ENCODE measurements at places on chromosomes 13 and 19.
A peak's percentile ranks its signal among the peaks of the same experiment; 100 is the strongest.

DNA sequence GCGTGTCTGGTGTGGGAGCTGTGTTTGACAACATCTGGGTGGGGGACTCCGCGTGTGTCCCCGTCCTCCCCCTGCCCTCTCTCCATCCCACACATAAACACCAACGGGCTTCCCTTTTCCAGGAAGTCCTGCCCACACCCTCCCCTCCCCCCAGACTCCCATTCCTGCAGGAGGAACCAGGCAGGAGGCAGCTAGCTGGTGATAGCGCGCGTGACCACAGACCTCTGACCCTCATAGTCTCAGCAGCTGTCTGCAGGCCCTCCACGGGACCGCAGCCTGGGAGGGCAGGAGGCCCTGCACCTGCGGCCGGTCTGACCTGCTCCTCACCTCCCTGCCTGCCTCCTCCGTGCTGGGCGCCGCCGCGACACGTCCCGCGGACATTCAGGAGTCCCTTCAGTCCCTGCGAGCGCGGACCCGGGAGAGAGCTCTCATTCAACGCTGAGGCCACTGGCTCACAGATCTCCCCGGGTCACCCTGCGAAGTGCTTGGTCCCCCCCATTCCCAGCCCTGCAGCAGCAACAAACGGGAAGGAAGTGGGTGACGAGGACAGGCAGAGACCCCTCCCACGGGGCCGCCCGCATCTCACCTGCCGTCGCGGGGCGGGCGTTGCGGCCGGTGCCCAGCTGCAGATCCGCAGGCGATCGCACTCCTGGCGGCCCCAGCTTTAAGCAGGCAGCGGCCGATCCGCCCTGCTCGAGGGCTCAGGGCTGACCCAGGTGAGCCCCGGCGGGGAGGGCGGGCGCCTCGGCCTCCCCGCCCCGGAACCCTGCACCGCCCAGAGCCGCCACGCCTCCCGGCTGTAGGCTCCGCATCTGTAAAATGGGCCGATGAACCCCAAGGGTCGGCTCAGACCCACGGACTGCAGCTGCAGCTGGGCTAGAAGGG, 1.1 kb upstream of the ACP5 start:
- DNase-seq, result no peak

DNA sequence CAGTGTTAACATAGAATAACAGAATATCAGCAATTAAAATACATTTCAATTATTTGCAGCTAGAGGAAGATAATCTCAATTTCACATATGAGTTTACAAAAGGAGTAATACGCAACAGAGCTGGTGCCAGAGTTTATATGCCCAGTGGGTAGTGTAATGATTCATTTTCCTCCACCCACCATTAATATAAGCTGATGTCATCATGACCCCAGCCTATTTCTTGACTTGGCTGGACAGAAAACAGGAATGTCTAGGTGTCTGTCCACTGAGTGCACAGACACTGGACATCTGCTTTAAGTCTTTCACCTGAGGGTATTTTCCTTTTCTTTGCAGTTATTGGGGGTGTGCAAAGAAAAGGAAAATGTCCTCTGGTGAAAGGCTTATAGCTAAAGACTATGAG, 335.5 kb downstream of the TBC1D4 start:
- DNase-seq, result no peak

DNA sequence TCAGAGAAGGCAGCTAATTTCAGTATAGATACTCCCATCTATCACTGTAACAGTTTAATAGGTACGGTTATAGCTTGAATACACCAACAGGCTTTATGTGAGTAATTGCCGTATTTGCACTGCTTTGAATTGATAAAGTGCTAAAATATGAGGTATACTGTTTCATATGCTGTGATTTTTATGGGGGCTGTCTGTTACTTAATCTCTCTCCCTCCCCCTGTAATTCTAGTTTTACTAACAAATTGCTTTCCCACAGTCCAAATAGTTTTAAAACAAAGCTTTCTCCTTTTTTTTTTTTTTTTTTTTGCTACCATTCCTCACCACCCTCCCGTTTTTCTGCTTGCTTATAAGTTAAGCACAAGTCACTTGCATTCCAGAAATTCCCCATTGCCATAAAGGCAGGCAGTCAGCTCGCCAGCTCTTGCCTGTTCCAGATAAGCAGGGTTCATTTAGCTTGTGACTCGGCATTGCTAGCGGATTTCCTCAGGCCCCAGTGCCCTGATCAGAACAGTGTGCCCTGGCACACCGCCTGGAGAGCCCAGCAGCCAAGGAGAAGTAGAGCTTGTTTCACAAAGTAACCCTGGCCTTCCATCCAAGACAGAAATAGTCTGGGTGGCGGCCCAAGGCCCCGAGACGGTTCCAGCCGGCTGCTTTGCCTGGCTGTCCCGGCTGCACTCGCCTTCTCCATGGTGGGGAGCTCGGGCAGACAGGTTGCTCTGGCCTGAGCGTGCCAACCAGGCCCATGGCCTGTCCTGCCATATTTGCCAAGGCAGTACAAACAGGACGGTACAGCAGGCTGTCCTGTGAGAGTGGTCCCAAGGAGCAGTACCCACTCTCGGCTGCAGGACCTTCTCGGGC, 43.5 kb upstream of the NPAS1 start:
- no peak for DNase-seq

- DNase-seq, result no peak
Measured at GRCh38 chr13:77386880-77387606, 60.1 kb upstream of the MYCBP2 start.

GRCh38 chr13:110333837-110334236, 26.8 kb downstream of the COL4A2 start:
- DNase-seq, result no peak

- DNase-seq, result no peak
Measured at GRCh38 chr13:47959468-47960247, 41.4 kb downstream of the SUCLA2 start.

GRCh38 chr19:45142016-45142725, 18.6 kb downstream of the NKPD1 start:
- DNase-seq, result no peak

GRCh38 chr13:82947191-82947621, 935.1 kb downstream of the SLITRK1 start:
- no peak for DNase-seq

GRCh38 chr19:9881720-9882119, 46.6 kb downstream of the PIN1 start:
- DNase-seq, result no peak

DNA sequence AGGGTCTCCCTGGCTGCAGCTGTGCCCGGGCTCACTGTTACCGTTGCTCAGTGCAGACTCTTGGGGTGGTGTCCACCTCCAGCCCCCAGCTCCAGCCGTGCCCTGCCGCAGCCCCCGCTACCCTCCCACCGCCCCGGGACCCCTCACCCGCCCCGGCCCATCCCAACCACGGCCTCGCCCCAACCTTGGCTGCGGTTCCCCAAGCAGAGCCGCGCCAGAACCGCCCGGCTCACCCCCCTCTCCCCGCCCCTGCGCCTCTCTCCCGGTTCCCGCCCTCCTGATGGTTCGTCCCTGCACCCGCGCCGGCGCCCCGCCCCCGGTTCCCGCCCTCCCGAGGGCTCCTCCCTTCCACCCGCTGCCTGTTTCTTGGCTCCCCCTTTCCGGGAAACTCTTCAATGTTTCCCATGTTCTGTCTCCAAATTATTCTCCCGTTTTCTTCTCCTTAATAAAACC, 40.3 kb downstream of the ANKRD10 start:
- no peak for DNase-seq

DNA sequence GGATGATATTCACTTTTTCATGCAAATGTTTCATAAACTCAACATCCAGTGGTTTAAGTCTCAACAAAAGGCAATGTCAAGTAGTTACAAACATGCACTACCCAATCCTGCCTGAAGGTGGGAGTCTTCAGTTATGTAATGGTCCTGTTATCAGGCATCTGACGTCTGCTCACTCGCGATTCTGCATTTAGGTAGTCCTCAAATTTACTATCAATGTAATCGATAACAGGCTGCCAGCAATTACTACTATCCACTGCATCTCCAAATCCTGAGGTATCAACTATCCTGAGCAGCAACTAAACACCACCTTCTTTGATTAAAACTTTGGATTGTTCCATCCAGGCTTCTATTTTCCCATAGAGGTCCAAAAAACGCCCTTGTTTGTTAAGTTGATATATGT, 51.2 kb downstream of the NLRP12 start:
- peak; percentile 45 for DNase-seq

DNA sequence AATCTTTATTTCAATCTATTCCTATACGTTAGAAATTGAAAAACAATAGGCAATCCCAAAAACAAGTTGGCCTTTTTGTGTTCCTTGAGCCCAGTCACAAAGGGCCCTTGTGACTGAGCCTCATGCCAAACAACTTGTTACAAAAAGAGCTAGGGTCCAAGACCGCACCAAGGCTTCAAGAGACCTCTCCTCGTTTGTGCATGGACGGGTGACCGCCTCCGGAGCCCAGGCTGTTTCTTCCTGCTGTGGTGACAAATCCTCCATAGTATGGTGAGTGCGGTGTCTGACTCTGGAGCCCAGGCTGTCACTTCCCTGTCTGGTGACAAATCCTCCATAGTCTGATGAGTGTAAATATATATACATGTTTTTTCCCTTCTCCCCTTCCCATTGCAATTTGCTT, 63.7 kb downstream of the ZNF93 start:
- no peak for DNase-seq

DNA sequence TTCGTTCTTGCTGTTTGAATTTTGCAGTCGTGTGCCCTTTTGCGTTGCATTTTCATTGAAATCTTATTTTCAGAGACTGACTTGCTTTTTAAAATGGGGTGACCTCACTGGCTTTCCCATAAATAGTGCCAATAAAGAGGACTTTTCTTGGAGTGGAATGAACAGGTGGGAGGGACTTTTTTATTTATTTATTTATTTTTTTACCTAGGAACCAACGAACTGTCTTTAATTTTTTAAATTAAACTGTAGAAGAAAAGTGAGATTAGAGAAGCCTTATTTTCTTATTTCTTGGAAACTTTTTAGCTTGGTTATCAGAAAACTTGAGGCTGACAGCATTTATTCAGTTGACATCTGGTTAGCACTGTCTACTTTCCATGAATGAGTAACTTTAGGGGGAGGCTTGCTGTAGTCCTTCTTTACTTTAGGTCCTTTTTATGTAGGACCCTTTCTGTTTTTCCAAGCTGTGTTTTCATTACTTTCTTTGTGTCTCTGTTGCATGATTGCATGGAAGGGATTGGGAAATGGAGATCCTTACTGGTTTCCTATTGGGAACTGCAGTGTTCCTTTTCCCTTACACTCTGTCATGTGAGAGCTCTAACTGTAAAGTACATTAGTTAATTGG, 1.7 kb downstream of the SLAIN1 start:
- DNase-seq, result no peak

GRCh38 chr19:4980838-4981680, 12.1 kb downstream of the KDM4B start:
- no peak for DNase-seq

DNA sequence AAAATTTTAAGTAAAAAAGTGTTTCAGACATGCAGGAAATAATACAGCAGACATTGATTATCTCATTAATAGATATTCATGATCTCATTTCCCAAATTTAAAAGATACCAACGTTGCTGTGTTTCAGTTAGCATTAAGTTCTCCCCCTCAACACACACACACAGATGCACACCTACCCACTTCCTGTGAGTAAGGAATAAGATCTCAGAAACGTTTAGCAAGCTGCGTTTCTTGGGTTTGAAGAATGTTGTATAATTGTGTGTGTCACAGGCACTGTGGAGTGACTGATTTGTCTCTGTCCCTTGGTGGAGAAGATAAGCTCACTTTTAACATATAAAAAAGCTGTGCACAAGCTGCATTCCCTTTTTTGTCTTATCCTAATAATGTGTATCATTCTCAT, 196.8 kb downstream of the PDS5B start:
- no peak for DNase-seq

DNA sequence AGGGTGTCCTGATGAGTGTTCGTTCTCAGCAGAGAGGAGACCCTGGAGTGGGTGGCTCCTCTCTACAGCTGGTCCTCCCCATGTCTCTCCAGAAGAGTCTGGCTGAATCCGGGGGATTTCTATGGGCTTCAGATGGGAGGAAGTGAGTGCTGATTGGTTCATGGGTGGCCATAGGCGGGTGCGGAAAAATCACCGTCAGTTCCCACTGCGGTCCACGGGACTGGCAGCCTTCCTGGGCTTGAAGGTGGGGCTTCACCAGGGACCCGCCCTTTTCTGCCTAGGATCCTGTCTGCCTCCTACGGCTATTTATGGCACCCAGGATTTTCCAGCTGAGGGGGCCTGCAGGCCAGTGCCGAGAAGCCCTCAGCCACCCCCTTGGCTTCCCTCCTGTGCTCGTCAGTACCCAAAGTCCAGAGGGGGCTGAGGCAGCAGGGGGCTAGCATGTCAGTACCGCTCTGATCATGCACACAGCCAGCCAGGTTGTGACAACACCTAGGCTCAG, 18.4 kb downstream of the CPB2 start:
- DNase-seq, result no peak

- DNase-seq, result no peak
Measured at GRCh38 chr19:4969292-4969771, 419 bp downstream of the KDM4B start.

- DNase-seq, result no peak
Measured at GRCh38 chr13:21020581-21020980, 40.8 kb downstream of the LATS2 start.

GRCh38 chr19:29288256-29288655, 75.3 kb upstream of the UQCRFS1 start:
- no peak for DNase-seq

- no peak for DNase-seq
Measured at GRCh38 chr13:46593398-46593797, 40.4 kb downstream of the LRCH1 start.

GRCh38 chr19:2543463-2544442, 67.8 kb downstream of the GADD45B start:
- DNase-seq, result no peak

DNA sequence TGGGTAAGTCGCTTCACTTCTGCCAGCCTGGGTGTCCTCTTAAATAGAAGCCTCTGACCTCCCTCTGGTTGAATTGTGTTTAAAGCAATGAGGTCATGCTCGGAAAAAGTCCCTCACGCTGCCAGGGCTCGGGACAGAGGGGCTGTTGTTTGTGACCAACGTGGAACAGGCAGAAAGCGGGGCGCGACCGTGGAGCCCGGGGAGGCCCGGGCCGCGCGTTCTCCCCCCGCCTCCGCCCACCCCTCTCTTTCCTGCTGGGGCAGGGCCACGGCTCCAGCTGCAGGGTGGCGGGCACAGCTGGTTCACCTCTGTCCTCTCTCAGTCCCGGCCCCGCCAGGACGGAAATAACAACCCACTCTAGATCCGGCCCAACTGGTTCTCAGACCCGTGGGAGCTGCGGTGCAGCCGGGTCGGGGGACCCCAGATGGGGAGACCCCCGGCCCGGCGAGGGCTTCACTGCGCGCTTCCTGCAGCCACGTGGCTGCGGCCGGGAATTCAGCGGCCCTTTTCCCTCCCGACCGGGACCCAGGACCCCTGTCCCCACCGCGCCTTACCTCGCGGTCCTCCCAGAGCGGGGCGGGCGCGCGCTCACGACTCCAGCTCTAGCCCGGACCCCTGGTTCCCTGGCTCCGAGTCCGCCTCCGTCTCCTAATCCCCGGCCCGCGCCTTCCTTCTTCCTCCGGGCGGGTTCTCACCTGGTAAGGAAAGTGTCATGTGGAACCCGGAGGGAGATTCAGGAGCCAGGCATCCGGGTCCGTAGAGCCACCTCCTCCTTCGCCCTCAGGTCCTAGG, 1.9 kb downstream of the CDC42EP5 start:
- no peak for DNase-seq

- DNase-seq, result no peak
Measured at GRCh38 chr13:28049215-28049614, 51.2 kb downstream of the FLT3 start.

All from memory B cell (primary cell).